MV-4-11 (cell line): ENCODE measurements at places on chromosomes 13 and 19.
A peak's percentile ranks its signal among the peaks of the same experiment; 100 is the strongest.

DNA sequence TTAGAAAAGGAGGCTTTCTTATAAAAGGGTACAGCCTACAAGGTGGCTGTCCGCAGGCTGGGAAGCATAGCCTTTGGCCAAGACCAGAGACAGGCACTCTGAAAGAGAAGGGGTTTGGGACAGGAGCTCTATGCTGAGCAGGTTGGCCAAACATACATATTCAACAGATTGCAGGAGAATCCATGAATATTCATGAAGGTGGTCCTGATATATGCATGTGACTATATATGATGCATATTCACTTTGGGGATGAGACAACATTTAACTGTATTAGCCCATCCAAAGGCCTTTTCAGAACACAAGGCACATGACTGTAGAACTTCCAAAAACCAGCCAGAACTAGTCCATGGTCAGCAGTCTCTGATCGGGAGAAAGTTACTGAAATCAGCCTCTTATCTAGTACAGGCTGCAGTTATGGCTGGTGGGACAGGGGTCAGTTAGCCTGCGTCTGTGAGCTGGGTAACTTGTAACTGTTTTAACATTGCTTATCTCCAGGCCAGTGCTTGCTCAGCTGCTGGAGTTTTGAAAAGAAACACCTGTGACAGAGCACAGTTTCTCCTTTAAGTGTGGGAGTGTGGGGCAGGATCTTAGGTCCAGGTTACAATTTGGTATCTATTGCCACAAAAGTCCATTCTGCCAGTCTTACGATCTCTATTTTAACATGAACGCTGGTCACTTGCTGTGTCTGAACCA is 924.2 kb downstream of the UQCRFS1 start:
- no peak for DNase-seq

GRCh38 chr13:90613076-90613795 is 734.3 kb upstream of the MIR17HG start:
- DNase-seq, result no peak

- no peak for DNase-seq
Measured at GRCh38 chr19:54561840-54562239, 11.8 kb upstream of the LILRA2 start.

DNA sequence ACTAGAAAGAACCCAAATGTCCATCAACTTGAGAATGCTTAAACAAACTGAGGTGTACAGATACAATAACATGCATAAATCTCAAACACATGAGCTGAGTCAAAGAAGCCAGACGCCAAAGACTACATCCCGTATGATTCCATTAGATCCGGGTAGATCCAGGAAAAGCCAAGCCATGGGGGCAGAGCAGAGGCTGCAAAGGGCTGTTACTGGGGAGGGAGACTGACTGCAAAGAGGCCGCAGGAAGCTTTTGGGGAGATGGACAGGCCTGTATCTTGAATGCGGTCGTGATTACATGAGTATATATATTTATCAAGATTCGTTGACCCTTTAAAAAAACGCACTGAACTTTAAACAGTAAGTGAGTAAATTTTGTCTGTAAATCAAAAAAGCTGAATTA is 28.7 kb downstream of the GGACT start:
- no peak for DNase-seq

GRCh38 chr19:15675560-15675959 is 2.7 kb downstream of the CYP4F12 start:
- no peak for DNase-seq

- DNase-seq, result no peak
Measured at GRCh38 chr13:107124129-107124718, 556.3 kb upstream of the ARGLU1 start.

GRCh38 chr13:99281811-99282263 is 23.7 kb upstream of the GPR18 start:
- DNase-seq, result peak; percentile 89

DNA sequence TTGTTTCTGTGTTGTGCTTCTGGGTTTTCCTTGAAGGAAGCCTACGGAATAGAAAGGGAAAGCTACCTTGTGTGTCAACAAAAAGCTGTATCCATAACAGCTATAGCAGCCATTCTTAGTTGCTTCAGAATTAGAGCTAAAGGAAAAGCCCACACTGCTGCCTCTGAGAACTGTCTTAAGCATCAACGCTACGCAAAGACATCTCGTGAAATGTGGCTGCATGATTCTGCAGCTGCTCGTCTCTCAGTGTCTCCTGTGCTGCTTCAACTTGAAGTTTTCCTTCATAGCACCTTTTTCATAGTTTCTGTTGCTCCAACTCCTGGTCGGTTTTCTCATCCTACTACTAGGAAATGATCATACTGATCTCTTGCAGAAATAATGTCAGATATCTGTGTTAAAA is 140.9 kb upstream of the MAB21L1 start:
- DNase-seq, result no peak

DNA sequence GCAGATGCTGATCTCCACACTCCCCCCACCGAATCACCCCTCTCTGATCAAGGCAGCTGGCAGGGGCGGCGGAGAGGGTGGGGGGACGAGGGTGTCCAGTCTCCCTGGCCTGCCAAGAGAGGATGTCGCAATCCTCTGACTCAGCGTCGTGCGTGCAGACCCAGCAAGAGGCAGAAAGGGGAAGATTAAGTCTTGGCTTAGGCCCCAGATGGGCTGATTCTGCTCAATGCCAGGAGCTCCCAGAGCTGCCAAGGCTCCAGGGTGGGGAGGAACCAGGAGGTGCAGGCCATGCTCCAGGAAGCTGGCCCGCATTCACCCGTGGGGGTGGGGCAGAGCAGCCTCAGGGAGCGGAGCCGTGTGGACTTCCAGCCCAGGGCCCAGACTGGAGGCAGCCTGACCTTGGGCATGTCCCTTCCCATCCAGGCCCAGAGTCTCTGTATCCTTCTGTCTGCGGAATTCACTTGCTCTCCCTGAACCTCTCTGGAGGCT is 6.6 kb upstream of the BCL3 start:
- DNase-seq, result peak; percentile 100

DNA sequence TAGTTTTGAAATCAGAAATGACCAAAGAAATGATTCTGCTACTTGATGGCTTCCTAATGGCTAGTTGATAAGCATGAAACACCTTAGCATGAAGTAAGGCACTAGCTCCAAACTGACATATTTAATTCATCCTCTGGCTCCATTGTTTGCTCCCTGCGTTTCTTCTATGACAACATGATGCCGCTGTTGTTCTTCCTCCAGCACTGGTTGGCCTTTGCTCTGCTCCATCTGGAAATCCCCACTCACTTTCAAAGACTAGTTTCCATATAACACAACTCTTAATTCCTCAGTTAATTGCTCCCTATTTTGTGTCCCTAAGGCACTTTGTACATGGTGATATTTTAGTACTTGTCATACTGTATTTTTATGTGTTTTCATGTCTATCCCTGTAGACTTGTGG is 151.6 kb downstream of the GPC6 start:
- no peak for DNase-seq

- peak; percentile 84 for DNase-seq
Measured at GRCh38 chr19:12639901-12640613, 26.5 kb downstream of the MAN2B1 start.

DNA sequence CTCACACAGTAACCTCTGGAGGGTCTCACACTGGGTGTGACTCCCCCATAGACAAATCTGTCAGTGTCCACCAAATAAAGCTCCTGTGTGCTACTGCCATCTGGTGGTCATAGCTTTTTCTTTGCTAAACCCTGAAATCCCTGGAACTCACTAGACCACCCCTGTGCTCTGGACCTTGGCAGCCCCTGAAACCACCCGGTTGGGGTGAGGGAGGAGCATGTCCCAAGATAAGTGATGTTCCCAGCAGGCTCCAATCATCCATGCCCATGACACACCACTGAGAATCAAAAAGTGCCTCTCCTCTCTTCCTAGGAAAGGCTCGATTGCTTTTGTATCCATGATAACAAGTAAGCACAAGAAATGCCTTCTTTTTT is 6.5 kb upstream of the HSD17B14 start:
- DNase-seq, result peak; percentile 26

GRCh38 chr13:96041326-96042110 is 11.7 kb downstream of the UGGT2 start:
- no peak for DNase-seq

- DNase-seq, result peak; percentile 72
Measured at GRCh38 chr19:11138601-11139300, 16.8 kb downstream of the SPC24 start.

- DNase-seq, result no peak
Measured at GRCh38 chr13:34065928-34066327, 248.0 kb downstream of the RFC3 start.

DNA sequence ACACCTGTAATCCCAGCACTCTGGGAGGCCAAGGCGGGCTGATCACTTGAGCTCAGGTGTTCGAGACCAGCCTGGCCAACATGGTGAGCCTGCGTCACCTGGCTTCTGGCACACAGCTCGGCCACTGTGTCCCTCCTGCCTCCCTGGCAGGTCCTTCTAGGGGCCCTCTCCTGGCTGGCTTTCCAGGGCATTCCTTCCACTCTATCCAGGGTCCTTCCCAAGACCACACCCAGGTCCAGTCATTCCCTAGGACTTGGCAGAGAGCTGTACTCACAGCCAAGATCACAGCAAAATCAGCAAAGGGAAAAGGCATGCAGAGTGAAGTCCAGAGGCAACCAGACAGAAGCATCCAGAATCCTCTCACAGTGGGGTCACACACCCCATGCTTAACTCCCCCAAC is 9.7 kb upstream of the HSH2D start:
- no peak for DNase-seq

DNA sequence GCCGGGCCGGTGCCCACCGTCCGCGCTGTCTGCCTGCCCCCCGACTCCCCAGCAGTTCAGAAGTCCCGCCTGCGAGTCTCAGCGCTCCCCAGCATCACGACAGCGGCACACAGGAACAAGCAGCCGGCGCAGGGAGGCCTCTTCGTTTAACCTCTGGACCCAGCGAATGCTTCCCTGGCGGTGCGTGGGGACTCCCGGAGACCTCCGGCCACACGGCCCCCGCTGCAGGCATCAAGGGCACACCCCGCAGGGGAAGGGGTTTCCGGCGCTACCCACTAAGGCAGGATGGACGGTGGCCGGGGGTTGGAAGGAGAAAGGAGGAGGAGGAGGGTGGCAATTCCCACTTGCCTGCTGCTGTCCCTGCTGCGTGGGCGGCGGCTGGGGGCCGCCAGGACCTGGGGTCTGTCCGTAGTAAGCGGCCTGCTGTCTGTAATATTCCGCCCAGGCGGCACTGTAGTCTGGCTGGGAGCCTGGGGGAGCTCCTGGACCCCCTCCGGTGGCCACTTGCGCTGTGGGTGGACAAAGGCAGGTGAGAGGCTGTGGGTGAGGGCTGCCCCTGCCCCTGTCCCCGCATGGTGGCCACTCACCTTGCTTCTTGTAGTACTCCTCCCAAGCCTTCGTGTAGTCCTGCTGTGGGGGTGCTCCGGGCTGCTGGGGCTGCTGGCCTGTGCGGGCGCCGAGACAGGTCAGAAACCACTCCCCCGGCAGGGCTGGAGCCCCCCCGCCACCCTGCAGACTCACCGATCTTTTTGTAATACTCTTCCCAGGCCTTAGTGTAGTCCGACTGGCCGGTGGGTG is 9.6 kb downstream of the KHSRP start:
- no peak for DNase-seq

- DNase-seq, result peak; percentile 96
Measured at GRCh38 chr19:28686756-28687155, 526.2 kb downstream of the UQCRFS1 start.

GRCh38 chr13:112891477-112892401 is 77.3 kb upstream of the MCF2L start:
- no peak for DNase-seq

- DNase-seq, result peak; percentile 17
Measured at GRCh38 chr19:33157906-33158305, 26.0 kb downstream of the WDR88 start.

DNA sequence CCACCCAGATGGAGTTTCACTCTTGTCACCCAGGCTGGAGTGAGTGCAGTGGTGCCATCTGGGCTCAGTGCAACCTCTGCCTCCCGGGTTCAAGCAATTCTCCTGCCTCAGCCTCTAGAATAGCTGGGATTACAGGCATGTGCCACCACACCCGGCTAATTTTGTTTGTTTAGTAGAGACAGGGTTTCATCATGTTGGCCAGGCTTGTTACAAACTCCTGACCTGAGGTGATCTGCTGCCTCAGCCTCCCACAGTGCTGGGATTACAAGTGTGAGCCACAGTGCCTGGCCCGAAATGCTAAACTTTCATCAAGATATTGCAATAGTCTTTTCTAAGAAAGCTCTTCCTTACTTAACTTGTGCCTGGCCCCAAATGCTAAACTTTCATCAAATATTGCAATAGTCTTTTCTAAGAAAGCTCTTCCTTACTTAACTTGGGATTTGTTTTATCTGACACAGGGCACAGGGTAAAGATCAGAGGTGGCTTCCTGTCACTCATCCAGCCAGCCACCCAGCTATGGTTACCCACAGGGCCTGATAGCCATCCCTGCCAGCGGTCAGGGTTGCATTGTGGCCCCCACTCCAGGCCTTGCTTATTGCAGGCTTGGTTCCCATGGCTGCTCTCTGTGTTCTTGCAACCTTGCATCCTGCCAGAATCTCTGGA is 352.3 kb upstream of the TMTC4 start:
- DNase-seq, result peak; percentile 74

DNA sequence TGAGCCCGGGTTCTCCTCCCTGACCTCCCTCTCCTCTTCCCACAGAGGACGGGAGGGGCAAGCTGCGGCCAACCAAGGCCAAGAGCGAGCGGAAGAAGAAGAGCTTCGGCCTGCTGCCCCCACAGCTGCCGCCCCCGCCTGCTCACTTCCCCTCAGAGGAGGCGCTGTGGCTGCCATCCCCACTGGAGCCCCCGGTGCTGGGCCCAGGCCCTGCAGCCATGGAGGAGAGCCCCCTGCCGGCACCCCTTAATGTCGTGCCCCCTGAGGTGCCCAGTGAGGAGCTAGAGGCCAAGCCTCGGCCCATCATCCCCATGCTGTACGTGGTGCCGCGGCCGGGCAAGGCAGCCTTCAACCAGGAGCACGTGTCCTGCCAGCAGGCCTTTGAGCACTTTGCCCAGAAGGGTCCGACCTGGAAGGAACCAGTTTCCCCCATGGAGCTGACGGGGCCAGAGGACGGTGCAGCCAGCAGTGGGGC is 162.2 kb downstream of the KDM4B start:
- peak; percentile 56 for DNase-seq

DNA sequence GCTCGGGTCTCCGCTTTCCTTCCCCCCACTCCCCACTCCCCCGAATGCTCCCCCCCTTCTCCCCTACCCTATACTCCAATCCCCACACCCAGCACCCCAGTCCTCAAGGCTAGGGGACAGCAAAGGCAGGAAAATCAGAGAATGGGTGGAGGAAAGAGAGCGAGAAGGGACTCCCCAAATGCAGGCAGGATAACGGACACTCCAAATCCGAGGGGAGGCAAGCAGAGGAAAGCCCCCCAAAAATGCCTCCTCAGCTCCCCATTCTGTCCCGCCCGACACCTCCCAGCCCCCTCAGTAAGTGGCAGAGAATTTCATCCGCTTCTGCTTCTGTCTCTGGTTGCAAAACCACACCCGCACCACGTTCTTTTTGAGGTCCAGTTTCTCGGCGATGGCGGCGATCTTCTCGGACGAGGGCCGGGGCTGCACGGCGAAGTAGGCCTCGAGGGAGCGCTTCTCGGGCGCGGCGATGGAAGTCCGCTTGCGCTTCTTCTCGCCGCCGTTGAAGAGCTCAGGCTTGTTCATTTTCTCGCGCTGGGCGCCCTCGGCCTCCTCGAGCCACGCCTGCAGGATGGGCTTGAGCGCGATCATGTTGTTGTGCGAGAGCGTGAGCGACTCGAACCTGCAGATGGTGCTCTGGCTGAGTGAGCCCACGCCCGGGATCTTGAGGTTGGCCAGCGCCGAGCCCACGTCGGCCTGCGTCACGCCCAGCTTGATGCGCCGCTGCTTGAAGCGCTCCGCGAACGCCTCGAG is 2.1 kb downstream of the POU4F1 start:
- no peak for DNase-seq

- DNase-seq, result peak; percentile 76
Measured at GRCh38 chr19:44653977-44654774, 10.5 kb downstream of the PVR start.
